ENCODE measurements at places on chromosomes 1 and 21. TPM values are rescaled to one million over a fixed set of nuclear protein-coding genes. Genes with fewer than 3 reads are reported as not detected.

- no peak for DNase-seq
- H3K4me1 ChIP-seq, result peaks cover 10% of the 10 kb centered on the region
- H3K27me3 ChIP-seq, result no peaks in the 10 kb centered on the region
- H3K36me3 ChIP-seq, result no peaks in the 10 kb centered on the region
- no peak overlapping the region for H3K27ac ChIP-seq
Measured at GRCh38 chr1:200869376-200869752, 3.4 kb upstream of the GPR25 start.

DNA sequence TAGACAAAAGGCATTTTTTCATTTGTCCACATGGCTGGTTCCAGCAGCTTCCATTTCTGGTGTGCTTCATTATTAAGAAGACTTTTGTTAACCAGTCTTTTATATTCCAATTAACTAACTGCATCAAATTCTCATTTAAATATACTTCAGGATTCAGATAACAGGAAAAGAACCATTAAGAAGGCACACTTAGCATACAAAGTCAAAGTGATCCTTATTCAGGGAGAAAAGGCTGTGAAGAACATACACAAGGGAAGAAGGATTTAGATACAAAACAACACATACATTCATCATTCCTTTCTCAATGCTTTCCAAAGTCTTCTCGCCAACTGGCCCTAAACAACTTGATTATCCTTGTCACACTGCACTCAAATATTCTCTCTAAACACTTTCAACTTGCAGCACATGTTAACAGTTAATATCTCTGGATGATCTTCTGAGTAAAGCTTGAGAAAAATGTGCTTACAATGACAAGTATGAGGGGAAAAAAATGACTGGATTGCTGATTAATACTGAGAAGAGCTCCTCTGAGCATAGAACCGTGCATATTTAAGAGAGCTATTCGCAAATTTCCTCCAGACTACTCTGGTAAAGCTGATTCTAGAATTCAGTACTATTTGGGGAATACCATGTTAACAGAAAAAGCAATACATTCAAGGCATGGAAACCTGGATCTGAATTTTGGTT lies 225.2 kb upstream of the TNR start:
- no peak for DNase-seq
- no peak overlapping the region for H3K4me3 ChIP-seq

GRCh38 chr1:204742676-204743251 lies 57.2 kb upstream of the LRRN2 start:
- H3K4me1 ChIP-seq, result no peaks in the 10 kb centered on the region
- no peak for DNase-seq
- H3K27ac ChIP-seq, result no peak overlapping the region
- no peak overlapping the region for H3K4me3 ChIP-seq

- H3K4me1 ChIP-seq, result no peaks in the 10 kb centered on the region
- no peak for DNase-seq
- H3K27me3 ChIP-seq, result no peaks in the 10 kb centered on the region
- H3K36me3 ChIP-seq, result no peaks in the 10 kb centered on the region
- H3K4me3 ChIP-seq, result no peak overlapping the region
Measured at GRCh38 chr1:236774926-236775325, 20.2 kb upstream of the MTR start.

DNA sequence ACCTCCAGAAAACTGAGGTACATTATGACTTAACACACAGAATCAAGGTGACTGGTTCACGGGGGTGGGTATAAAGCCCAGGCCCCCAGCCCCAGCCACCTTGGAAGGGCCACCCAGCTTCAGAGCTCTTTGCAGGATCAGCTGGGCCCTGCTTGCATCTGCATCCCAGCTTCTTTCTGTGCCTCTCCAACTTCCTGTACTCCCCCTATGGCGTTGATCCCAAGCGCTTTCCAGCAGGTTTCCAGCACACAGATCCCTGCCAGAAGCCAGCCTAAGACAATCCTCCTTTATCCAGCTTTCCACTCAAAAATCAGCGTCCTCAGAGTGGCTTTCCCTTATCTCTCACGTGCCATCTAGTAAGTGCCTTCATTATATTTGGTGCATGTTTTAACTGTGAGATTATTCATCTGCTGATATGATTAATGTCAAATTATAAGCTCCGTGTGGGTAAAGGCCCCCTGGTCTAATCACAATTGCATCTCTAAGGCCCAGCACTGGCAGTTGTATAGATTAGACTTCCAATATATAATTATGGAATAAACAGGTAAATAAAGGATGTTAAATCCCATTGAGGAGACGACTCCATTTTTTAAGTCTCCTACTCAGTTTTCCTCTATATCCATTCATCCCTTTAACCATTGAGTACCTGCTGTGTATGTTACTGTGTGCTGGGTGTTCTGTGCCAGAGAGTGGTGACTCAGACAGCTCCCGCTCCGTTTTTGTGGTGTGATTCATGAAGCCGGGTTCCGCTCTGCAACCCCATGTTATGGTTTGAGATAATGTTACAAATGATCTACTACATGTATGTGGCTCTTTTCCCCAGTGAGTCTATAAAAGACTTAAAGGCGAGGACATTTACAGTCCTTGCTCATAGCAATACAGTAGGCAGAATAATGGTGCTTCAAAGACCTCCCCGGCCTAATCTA lies 387.6 kb downstream of the PCP4 start:
- no peak overlapping the region for H3K4me3 ChIP-seq
- no peak for DNase-seq
- no peaks in the 10 kb centered on the region for H3K4me1 ChIP-seq

DNA sequence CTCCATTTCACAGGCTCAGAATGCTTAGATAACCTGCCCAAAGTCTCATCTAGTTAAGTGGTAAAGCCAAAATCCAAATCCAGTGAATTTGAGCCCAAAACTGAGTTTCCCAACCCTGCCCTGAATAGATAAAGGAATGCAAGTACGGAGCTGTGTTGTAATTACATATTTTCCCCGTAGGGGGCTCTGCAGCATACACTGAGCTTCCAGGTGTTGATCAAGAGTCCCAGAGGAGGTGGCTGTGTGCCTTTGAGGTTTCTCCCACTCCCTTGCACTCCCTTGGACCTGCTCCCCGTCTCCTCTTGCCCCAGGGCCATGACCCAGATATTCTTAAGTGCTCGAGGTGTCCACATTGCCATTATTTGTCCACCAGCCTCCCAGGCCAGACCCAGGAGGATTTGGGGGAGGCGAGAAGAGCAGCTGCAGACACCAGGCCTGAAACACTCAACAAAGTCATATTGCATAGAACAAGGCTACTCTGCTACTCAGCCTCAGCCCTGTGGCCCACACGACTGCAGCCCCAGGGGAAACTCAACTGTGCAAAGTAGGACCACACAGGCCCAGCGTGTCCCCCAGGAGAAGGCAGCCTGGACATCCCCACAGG lies 18.4 kb upstream of the LY9 start:
- no peaks in the 10 kb centered on the region for H3K4me1 ChIP-seq
- no peak for DNase-seq
- H3K4me3 ChIP-seq, result no peak overlapping the region
- no peak overlapping the region for H3K27ac ChIP-seq
- no peaks in the 10 kb centered on the region for H3K27me3 ChIP-seq
- H3K36me3 ChIP-seq, result no peaks in the 10 kb centered on the region

DNA sequence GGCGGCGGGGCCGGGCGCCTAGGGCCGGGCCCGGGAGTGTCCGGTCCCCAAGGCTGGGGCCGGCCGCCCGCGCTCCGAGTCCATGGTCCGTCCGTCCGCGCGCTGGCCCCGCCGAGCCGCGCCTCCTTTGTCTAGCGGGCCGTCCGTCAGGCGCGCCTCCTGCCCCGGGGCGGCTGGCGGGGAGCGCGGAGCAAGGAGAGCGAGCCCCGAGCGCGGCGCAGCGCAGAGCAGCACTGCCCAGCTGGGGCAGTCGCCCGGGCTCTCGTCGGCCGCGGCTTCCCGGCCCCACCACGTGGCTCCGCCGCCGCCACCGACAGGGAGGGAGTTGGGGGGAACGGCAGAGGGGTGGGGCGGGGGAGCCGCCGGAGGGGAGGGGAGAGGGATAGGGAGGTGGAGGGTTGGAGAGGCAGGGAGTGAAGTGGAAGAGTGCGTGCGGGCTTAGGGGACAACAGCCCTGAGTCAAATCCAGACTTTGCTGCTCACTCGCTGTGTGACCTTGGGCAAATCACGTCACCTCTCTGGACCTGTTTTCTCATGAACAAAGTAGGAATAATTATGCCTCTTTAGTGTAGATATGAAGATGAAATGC lies at the start of gene NKAIN1:
NKAIN1 (minus strand) TSS at position 235 of the 589 bp plus-strand sequence. CDS start 340 bp downstream, outside the sequence.
- no peaks in the 10 kb centered on the region for H3K27me3 ChIP-seq
- H3K4me3 ChIP-seq, result peak within 1 kb of the TSS; percentile 60
- peaks cover 6% of the 10 kb centered on the region for H3K4me1 ChIP-seq

DNA sequence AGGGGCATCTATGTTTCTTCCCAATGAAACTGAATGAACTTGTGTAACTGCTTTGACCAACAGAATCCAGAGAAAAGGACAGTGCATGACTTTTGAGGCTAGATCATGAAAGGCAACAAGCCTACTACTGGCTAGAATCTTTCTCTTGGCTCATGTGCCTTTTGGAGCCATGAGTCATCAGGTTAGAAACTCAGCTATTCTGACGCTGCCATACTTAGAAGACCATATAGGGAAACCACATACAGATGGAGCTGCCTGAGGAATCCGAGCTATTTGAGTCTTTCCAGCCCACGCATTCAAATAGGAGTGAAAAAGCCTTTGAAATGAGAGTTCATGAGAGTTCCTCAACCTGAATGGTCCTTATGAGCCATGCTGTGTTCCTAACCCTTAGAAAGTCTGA lies 738.5 kb upstream of the CHRM3 start:
- H3K36me3 ChIP-seq, result no peaks in the 10 kb centered on the region
- H3K4me3 ChIP-seq, result no peak overlapping the region
- no peaks in the 10 kb centered on the region for H3K27me3 ChIP-seq
- DNase-seq, result no peak
- H3K27ac ChIP-seq, result peak overlapping the region; percentile 6

DNA sequence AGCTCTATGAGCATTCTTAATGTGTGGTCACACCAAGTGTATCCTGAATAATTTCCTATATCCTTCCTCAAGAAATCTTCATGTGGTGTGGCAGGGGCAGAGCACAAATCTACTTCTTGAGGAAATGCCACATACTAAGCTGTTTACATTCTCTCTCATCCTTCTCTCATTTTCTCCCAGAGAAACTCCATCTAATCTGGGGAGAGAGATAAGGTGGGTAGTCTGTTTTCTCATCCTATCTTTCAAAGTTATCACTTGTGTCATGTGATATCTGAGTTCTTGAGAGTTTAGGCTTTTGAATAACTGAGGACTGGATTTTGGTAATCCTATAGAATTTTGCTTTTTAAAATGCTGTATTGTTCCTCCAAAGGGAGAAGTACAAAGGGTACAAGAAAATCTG lies 141.9 kb upstream of the LRRC7 start:
- no peaks in the 10 kb centered on the region for H3K36me3 ChIP-seq
- no peaks in the 10 kb centered on the region for H3K27me3 ChIP-seq
- no peak overlapping the region for H3K27ac ChIP-seq
- no peak overlapping the region for H3K4me3 ChIP-seq
- no peak for DNase-seq

- H3K36me3 ChIP-seq, result no peaks in the 10 kb centered on the region
- no peaks in the 10 kb centered on the region for H3K27me3 ChIP-seq
- no peak for DNase-seq
- H3K4me1 ChIP-seq, result no peaks in the 10 kb centered on the region
Measured at GRCh38 chr1:43056981-43057391, 98.3 kb upstream of the SLC2A1 start.

DNA sequence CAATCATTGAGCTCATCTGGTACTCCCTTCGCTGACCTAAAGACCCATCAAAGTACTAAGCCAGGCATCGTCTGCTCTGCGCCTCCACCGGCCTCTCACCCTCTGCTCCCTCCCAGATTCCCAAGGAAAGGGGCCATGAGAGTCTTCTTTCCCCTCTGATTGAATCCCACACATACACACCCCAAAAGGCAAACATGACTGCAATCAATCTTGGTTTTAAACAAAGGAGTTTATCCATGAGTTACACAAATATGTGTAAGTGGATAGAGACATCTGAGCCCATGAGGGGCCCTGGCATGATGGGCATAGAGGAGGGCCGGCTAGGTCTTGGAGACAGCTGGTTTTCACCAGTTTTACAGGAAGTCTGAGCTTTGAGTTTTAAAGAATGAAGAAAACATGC lies 50.9 kb downstream of the CAPN2 start:
- H3K27me3 ChIP-seq, result no peaks in the 10 kb centered on the region
- no peak for DNase-seq
- H3K4me1 ChIP-seq, result no peaks in the 10 kb centered on the region

- H3K4me1 ChIP-seq, result no peaks in the 10 kb centered on the region
- no peak overlapping the region for H3K4me3 ChIP-seq
- peak; percentile 78 for DNase-seq
- no peaks in the 10 kb centered on the region for H3K36me3 ChIP-seq
- peak overlapping the region; percentile 68 for H3K27ac ChIP-seq
- no peaks in the 10 kb centered on the region for H3K27me3 ChIP-seq
Measured at GRCh38 chr1:35369922-35370671, 101.6 kb downstream of the ZMYM4 start.

GRCh38 chr21:36883532-36884486 lies 82.7 kb downstream of the HLCS start:
- no peaks in the 10 kb centered on the region for H3K36me3 ChIP-seq
- no peaks in the 10 kb centered on the region for H3K4me1 ChIP-seq
- no peaks in the 10 kb centered on the region for H3K27me3 ChIP-seq
- DNase-seq, result no peak

DNA sequence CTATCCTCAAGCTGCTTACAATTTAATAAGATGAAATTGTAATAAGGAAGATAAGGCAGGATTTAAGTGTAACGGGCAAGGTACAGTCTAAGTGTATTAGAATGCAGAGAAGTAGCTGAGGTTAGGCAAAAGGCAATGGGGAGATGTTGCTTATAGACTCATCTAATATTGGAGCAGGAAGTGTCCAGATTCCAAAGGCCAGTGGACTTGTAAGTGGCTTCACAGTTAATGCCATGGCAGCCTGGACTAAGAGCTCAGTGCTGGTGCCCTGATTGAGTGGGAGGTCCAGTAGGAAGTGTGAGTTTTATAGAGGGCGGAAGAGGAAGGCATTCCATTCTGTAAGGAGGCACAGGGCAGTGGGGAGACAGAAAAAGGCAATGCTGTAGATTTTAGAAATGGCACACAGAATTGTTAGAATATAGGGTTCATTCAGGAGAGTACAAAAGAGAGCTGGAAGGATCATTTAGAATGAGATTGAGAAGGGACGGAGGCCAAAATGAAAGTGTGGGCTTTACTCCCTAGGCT lies 12.6 kb downstream of the MAP3K21 start:
- H3K4me1 ChIP-seq, result no peaks in the 10 kb centered on the region
- H3K4me3 ChIP-seq, result no peak overlapping the region
- H3K27me3 ChIP-seq, result no peaks in the 10 kb centered on the region
- H3K27ac ChIP-seq, result no peak overlapping the region
- H3K36me3 ChIP-seq, result no peaks in the 10 kb centered on the region
- no peak for DNase-seq

- peaks cover 48% of the 10 kb centered on the region for H3K4me1 ChIP-seq
- no peaks in the 10 kb centered on the region for H3K27me3 ChIP-seq
- peaks cover 7% of the 10 kb centered on the region for H3K36me3 ChIP-seq
Measured at GRCh38 chr1:201500670-201501120, 6.2 kb downstream of the CSRP1 start.

Gene RHEX
- 0.53 TPM for total RNA-seq

Gene LMOD1
- total RNA-seq, result 316 TPM

Gene OLFML3
- 26.4 TPM for total RNA-seq
